Activated CD4-positive, CD25-positive, alpha-beta regulatory T cell (primary cell): ENCODE measurements at places on chromosomes 16 and 17.

DNA sequence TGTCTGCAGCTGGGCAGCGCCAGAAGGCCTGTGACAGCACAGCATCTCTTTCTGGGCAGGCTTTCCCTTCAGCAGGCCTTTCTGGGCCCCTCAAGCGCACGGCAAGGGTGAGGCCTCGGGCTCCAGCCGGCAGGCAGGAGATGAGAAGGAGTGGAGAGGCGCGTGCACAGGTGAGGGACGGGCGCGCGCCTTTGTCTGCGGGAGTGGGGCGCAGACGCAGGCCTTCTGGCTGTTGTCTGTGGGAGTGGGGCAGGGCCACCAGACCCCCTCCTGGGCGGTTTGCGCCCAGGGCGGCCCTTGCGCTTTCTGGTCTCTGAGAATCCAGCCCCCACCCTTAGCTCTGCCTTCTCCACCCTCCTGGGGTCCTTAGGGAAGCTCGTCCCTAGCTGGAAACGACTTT is 6.5 kb downstream of the ZNF205 start:
- DNase-seq, result no peak

DNA sequence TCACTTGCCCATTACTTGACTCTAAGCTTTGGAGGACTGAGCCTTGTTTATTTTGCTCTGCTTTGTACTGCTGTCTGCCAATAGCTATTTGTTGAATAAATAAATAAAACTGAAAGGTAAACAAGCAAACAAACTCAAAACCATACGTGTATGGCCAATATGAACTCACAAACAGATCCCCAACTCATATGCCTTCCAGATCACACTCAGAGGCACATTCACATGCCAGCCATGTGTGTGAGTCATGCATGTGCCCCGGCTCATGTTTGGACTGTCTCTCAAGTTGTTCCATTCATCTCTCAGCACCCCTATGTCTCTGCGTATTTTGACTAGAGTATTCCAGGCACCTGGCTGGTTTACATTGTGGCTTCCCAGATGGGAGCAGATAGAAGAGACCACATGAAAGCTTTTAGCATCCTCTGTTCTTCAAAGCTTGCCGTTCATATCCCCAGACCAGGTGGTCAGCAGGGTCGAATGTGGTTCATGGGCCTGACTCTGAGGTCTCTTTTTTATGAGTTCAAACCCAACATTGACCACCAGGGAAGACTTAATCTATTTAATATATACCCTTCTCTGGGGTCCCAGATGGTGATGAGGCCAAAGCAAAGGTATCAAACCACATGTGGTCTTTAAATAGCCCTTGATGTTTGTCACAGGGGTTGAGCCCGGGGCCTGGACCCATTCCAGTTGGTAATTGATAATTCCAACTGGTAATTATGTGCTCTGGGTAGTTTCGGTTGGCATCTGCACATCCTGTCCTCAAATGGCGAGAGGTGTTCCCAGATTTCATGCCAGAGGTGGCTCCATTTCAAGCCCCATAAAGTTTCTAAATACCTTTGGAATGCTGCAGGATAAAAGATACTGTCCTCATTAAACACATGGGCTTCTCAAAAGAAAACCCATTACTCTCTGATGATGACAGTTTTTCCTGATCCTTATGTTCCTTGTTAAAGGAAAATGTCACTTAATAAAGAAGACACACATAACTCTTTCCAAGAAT is 287.3 kb upstream of the MAF start:
- no peak for DNase-seq

GRCh38 chr17:27612160-27612770 is 18.7 kb upstream of the LGALS9 start:
- no peak for DNase-seq

- no peak for DNase-seq
These were observed 127.3 kb downstream of the CDRT15L2 start for GRCh38 chr17:20706751-20707373.

- no peak for DNase-seq
These were observed 54.7 kb downstream of the HS3ST3B1 start for GRCh38 chr17:14355556-14355955.

DNA sequence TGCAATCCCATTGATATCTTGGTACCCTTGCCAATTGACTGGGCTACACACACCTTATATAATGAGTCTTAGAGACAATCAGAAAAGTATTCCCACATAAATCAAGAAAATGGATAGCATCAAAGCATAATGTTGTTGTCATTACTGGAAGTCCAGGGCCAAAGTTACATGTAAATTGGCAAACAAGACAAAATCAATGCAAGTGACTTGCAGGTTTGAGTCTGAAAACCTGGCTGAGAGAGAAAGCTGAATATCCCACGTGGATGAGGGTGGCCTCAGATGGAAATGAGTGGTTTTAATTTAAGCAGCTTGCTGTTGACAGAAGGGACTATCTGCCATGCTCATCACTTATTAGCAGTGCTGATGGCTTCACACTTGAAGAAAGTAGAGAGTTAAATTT is 324.0 kb upstream of the MON1B start:
- DNase-seq, result no peak

DNA sequence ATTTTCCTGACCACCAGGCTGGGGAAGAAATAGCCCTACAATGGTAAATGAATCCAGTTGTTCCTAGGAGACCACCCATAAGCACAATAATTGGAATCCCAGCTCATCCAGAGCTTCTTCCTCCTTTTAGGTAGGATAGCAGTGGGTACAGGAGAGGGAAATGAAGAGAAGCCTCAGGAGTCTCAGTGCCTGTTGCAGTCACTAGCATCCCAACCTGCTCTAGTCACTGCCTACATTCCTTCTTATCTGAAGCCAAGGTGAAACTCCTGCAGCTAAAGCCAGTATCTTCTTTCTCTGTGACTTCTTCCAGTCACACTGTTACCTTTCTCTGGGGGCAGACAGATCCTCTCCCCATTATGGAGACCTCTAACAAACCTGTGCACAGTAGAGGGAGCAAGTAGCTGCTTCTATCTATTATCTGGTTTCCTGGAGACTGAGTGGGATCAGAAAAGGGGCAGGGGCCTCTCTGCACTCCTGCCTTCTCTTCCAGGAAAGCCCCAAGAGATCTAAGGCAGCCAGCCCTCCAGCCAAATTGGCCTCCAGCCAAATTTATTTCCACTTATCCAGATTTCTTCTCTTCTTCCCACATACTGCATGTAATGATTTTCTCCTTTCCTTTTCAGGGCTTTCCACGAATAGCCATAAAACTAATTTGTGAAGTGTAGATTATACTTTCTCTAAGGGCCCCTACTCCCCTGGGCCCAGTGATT is 85.5 kb downstream of the SSH2 start:
- no peak for DNase-seq

GRCh38 chr17:45743626-45744326 is 40.3 kb upstream of the CRHR1 start:
- no peak for DNase-seq

GRCh38 chr17:14068542-14069250 is 608 bp upstream of the COX10 start:
- DNase-seq, result no peak

DNA sequence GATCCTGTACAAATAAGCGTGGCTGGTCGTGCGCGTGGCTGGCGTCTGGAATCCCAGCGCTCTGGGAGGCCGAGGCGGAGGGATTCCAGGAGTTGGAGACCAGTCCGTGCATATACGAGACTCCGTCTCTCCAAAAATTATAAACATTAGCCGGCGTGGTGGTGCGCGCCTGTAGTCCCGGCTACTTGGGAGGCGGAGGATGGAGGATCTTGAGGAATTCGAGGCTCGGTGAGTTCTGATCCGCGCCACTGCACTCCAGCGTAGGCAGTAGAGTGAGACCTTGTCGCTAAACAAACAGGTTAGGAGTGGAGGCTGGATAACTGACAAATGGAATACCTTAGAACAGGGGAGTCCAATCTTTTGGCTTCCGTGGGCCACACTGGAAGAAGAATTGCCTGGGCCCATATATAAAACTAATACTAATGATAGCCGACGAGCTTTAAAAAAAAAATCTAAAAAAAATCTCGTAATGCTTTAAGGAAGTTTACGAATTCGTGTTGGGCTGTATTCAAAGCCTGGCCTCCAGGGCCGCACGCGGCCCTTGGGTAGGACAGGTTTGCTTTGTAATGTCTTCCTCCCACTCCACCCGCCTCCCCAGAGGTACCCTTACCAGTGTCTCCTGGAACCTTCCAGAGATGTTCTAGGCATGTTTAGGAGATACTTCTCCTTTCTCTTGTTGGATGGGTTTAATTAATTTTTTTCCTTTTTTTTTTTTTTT is 909 bp upstream of the RSL1D1 start:
- no peak for DNase-seq

- no peak for DNase-seq
These were observed 5.4 kb upstream of the PNPO start for GRCh38 chr17:47935961-47936360.

GRCh38 chr17:77691216-77692085 is 267.1 kb upstream of the TNRC6C start:
- DNase-seq, result no peak

GRCh38 chr17:42407289-42407836 is 15.7 kb downstream of the CAVIN1 start:
- peak; percentile 36 for DNase-seq

DNA sequence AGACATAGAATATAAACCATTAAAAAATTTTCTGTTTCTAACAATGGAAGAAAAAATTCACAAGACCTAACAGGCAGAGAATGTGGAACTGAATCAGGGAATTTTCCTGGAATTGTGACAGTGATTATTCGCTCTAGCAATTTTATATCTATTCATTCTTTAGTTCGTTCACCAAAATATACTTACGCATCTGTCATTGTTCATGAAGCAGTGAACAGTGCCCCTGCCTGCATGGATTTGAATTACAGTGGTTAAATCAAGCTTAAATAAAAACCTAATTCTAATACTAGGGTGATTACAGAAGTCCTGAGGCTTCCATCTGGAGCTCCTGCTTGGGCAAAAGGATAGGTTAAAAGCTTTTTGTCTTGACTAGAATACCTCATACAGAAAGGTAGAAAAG is 48.6 kb downstream of the ABCA8 start:
- no peak for DNase-seq

DNA sequence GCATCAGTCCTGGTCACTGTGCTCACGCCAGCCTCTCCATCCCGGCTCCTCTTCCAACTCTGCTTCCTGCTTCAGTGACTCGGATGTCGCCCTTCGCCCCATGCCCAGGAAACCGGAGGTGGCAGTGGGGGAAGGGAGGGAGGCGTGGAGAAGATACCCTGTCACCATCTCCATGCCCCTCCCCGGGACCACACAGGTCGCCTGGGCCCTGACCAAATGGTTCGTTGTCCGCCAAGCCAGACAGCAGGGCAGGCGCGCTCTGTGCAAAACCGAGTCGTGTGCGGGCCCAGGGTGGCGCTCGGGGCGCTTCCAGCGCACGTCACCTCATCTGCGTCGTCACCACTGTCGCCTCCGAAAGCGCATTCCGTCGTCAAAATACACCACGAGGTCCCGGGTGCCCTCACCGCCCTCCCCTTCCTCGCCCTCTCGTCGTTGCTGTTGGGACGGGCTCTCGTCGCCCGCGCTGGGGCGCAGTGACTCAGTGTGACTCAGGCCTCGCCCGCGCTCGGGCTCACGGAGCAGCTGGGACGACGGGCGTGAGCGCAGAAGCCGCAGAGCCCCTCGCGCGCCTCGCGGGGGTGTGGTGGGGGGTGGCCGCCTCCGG is 39.2 kb downstream of the ZNF778 start:
- DNase-seq, result peak; percentile 45

- DNase-seq, result no peak
These were observed 837 bp downstream of the LRRC59 start for GRCh38 chr17:50396261-50397110.

GRCh38 chr17:50640686-50641351 is 6.1 kb downstream of the ABCC3 start:
- no peak for DNase-seq

- no peak for DNase-seq
These were observed 26.0 kb upstream of the ZNF469 start for GRCh38 chr16:88356727-88357199.

- DNase-seq, result no peak
These were observed 104.7 kb upstream of the CHMP6 start for GRCh38 chr17:80886641-80887573.

- DNase-seq, result no peak
These were observed at the start of gene CPNE2 for GRCh38 chr16:57091975-57092785. Gene CPNE2 (plus strand): TSS chr16:57092583. CDS start chr16:57110743, 18,160 bp downstream.

DNA sequence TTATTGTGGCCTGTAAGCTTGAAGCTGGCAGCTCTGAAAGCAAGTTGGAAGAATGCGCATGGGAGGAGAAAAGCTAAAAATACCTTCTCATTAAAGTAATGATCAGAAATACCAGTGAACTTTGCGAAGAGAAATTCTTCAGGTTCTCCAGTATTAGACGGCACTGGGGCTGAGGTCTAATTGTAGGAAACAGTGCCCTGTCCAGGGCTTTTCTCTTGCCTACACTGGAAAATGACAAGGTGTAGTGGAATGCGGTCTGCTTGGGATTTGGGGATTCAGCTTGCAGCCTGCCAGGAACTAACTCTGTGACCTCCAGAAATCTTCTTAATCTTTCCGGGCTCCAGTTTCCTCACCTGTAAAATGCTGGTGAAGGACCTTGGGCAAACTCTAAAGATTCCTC is 53.3 kb upstream of the KCNJ16 start:
- no peak for DNase-seq

DNA sequence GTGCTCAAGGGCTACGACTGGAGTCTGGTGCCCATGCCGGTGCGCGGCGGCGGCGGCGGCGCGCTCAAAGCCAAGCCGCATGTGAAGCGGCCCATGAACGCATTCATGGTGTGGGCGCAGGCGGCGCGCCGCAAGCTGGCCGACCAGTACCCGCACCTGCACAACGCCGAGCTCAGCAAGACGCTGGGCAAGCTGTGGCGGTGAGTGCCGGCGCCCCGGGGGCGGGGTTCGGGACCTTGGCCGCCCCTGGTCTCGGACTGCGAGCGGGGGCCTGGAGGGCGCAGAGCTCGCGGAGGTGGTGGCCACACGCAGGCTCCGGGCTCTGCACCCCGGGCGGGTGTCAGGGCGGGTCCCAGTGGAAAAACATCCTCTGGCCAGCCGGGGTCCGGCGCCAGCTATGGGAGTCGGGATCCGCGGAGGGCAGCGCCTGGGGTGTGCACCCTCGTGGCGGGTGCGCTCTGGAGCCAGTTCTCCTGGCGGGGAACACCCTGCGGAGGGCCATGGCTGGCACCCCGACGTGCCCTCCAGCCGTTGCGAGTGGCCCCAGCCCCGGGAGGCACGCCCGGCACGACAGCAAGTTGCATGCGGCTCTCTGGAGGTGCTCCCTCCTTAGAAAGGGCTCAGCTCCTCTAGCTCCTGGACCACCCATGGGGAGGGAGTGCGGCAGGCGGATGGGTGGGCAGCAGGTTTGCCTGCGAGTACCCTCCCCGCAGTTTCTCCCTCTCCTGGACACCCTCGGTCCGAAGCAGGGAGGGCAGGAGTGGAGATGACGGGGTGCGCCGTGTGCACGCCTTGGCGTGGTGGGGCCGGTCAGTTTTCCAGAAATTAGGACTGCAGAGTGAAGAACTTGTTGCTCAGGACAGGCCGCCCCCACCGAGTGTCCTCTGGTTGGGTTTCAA is 824 bp downstream of the SOX8 start:
- no peak for DNase-seq

DNA sequence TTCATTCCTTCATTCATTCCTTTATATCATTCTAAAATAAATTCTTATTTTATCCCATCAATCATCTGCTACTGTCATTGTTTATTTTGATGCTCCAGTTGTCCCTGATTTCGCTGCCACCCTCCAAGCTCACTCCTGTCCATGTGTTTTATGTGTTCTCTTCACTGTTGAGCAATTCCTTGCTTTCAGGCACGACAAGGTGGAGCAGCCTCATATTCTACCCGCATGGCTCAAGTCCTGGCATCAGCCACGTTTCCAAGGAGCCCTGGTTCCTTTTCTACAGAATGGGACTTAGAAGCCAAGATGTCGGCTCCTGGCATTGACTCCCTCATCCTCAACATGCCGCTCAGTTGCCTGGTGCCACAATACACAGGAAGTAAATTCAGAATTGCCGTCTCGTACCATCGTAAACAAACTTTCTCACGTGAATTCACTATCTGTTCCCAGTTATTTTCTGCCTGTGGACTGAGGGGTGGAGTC is 139.0 kb downstream of the RPTOR start:
- no peak for DNase-seq
